ENCODE measurements at places on chromosomes 5 and 9.

- no peak for DNase-seq
These were observed 279.7 kb upstream of the TUT7 start for GRCh38 chr9:86633945-86634344.

- DNase-seq, result peak; percentile 33
These were observed 13.5 kb upstream of the ANKRD18B start for GRCh38 chr9:33510262-33511183.

DNA sequence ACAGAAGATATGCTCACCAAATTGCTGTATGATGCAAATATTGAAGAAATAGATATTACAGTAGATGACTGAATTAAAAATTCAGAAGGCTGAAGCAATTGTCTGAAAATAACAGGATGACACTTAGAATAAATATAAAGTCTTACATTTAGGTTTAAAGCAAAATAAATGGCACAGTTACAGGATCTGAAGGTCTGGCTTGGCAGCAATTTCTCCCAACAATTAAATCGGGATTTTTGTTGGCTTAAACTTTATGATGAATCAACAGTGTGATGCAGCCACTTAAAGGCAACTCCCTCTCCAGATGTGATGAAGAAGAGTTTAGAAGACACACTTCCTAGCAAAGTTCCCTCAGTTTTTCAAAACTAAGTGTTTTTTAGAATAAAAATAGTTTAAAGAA, 80.5 kb downstream of the NREP start:
- DNase-seq, result no peak

DNA sequence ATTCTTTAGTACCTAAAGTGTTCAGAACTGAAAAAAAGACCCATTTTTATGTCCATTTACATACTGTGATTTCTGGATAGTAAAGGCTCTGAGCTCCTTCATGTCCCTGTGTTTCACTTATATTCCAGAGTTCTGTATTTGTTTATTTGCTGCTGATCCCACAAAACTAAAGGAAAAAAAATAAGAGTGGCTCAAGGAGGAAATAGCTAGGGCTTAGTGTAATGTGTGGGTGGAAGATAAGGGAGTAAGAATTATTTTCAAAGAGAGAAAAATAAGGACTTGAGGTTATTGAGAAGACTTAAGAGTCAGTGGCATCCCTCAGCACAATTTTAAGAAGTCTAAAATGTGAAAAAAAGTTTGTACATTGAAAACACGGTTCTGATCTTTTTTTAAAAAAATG, 46.0 kb downstream of the ENTREP1 start:
- DNase-seq, result no peak

DNA sequence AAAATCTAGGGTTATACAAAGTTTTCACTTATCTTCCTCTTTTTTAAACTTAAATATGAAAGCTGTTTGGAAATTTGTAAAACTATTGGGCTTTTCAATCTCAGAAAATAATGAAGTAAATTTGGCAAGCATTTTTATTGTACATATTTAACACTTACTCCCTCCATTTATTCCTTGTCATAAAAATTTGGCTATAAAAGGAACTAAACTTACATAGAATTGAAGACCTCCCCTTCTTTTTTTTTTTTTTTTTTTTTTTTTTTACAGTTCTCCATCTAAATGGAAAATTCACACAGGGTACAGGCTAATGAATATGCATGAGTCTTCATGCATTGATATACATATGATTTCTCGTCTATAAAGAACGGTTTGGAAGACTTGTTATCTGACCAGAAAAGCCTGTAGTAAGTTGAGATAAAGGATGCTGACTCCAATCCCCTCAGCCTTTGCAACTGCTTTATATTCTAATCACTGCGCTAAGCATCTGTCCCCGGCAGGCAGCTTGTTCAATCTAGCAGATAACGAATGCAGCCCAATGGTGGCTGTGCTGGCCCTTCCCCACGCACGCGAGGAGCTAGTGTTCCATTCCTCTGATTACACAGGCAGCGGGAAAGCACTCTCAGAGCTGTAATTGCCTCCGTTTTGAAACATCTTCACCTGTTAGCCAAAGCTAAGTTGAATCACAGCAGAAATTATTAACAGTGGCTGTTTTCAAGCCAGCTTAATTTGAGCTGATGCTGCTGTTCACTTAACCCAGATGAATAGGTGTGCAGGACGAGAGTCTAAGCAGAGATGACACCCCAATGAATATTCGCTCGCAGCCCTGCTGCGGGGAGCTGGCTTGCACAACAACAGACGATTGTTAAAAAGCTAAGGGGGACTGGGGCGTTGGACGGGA, 453.8 kb upstream of the ZNF608 start:
- no peak for DNase-seq

DNA sequence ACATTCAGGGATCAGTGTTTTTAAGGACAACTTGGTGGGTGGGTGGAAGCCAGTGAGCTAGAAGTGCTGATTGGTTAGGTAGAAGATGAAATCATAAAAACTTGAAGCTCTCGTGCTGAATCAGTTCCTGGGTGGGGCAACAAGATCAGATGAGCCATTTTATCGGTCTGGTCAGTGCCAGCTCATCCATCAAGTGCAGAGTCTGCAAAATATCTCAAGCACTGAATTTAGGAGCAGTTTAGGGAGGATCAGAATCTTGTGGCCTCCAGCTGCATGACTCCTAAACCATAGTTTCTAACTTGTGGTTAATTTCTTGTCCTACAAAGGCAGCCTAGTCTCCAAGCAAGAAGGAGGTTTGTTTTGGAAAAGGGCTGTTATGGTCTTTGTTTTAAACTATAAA, 166.4 kb downstream of the FAM170A start:
- no peak for DNase-seq

- DNase-seq, result no peak
These were observed 495.9 kb downstream of the CSNK1G3 start for GRCh38 chr5:124007675-124008398.

- no peak for DNase-seq
These were observed 163.6 kb upstream of the CDH6 start for GRCh38 chr5:31029925-31030324.

DNA sequence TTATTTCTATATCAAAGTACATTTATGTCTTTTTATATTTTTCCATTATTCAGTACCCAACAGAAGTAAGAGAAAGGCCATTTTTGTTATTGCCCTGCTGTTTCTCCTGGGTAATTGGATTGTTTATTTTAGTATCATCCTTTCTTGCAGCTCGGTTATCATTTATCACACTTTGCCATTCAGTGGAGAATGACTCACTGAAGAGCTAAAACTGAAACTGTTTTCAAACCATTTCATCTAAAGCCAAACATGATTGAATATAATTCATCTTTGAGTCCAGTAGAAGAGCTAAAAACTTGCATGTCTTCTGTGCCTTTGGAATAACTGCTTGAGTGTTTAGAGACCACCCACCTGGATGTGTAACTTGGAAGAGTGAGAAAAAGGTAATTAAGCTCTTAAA, 139.5 kb upstream of the PRDM9 start:
- no peak for DNase-seq

- DNase-seq, result no peak
These were observed 195.8 kb downstream of the ERCC6L2 start for GRCh38 chr9:96071076-96071814.

- DNase-seq, result no peak
These were observed 79.6 kb upstream of the CDKN2B start for GRCh38 chr9:22088717-22089061.

DNA sequence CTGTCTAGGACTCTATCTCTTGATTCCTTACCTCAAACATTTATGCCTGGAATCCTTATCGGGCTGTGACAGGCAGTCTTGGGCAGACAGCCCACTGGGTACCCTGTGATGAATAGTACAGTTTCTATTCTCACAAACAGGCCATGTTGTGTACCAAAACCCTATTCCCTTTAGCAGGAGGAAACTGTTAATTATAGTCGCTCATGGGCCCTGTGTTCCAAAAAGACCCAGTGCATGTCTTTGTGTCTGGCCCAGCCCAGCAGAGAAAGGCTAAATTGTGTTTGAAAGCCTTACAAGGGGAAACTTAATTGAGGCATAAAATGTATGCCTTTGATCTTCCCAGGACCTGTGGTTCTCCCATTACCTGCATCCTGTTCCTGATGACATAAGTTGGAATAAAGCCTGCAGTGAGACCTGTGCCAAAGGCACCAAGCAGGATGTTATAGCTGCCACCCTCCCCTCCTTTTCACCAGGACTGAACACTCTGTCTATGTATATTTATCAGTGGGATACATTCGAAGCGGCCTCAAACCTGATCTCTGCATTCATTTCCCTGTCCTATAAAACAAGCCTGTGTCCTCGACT, 43.3 kb downstream of the TLR4 start:
- DNase-seq, result no peak

DNA sequence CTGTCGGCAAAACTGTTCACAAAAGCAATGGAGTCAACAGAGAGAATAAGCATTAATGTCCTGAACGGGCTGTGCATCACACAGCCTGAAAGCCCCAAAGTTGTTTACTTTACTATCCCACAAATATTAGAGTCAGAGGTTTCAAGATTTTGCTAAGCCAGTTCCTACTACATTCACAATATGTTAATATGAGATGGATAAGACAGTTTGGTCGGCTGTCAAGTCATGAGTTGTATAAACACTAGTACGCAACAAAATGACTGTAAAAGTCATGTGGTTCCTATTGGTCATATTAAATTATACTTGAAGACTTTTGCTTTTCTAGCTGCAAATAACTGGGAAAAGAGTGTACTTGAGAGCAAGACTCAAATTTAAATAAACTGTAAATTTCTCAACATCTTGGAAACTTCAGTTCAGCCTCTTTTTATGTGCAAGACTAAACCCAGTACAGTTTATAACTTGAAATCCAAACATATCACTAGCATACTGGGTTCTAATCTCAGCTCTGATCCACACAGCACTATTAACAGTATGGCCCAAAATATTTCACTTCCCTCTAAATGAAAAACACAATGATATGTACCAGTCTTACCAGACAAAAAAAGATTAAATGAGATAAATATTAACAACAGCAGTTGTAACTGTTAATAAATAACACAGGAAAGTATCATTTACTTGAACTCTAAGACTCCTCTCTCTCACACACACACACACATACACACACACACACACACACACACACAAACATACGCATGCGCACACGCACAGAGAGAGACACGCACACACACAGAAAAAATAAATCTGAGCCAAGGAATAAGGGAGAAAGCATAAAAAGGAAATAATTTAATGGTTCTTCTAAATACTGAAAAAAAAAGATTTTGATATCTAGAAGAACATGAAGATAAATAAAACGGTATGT, 33.1 kb downstream of the FANCC start:
- no peak for DNase-seq

DNA sequence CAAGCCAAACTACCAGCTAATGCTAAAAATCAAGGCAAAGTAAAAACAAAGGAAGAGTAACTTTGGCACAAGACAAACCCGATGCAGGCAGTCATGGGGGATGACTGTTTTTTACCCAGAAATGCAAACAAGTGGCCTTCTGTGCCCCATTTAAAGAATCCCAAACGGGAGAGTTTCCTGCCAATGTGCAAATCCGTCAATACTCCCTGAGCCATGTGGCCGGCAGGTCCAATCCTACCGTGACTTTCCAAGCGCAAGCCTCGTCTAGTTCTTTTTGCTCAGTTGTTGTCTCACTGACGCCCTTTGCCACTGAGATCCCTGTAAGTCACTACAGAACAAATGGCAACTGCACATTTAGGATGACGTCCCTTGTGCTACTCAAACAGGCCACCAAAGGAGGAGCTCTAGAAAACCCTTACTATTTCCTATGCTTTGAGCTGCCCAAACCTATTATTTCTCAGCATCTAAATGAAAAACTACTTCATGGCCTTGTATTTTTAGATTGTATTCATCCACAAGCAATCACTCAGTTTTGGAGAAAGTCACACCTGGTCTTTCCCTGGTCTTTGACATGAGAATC, 43.4 kb downstream of the OTULIN start:
- no peak for DNase-seq

DNA sequence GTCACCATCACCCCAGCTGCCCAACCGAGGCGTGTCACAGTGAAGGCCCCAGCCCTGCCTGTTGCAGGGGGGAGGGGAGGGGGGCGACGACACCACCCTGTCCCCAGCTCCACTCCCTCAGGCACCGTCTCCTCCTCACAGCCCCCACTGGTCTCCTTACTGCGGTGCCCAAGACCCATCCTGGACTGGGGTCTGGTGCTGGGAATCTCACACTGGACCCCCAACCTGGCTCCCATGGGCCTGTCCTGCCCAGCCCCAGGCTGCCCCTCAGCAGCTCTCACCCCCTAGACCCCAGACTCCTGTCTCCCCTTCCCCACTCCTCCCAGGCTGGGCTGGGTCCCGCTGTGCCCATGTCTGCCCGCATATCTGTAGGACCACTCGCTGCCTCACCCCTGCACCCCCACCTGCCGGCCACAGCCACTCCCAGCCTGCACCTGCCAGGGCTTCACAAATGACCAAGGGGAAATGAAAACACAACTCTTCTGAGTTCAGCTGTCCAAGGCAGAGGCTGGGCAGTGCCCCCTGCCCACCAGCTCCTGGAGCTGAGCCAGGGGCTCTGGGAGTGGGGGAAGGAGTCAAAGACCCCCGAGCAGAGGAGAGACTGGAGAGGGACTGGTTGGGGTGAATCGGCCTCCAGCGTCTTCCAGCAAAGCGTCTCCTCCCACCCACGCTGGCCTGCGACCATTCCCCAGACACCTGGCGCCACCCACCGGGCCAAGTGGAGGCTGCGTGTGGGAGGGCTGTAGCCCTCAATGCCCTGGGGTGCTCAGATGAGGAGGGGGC, 32.6 kb upstream of the EGFL7 start:
- DNase-seq, result peak; percentile 69

GRCh38 chr5:173119719-173120118, 24.6 kb upstream of the BNIP1 start:
- no peak for DNase-seq

GRCh38 chr9:132144708-132145365, 17.0 kb upstream of the NTNG2 start:
- DNase-seq, result no peak

DNA sequence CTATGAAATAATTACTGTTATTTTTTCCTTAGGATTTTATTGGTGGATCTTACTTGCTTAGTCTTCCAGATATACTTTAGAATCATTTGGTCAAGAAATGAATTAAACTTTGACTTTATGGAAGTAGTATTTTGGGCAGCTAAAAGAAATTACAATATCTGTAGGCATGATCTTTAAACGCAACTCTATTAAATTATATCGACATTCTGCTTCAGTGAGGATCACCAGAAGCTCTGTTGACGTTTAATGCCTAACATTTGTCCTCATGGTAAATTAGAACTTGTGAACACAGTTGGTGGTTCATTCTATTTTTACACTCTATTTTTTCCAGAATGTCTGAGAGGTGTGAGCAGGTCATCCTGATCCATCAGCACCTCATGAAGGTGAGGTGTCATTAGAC, 211.6 kb downstream of the TMEM167A start:
- no peak for DNase-seq

GRCh38 chr9:136587145-136587943, 41.5 kb upstream of the NOTCH1 start:
- DNase-seq, result no peak

DNA sequence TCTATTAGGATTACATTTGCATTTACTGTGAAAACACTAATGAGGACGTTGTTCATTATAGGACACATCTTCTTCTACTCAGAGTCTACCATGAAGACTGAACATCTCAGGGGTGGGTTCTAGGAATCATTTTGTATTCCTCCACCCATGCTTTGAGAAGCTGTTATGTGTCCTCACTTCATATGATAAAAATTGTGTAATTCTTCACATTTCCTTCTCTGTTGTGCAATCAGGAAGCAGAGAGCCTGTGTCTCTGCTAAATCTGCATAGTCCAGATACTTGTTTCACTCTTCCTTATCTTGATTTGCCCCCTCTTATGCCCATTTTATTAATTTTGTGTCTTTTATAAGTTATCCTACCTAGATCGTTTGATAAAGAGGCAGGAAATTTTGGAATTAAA, 97.8 kb upstream of the IQGAP2 start:
- DNase-seq, result no peak

Data from CD4-positive, alpha-beta T cell treated with Interferon alpha-2 for 1 hour (primary cell).